ENCODE measurements at places on chromosomes 6 and 20. TPM values are rescaled to one million over a fixed set of nuclear protein-coding genes. Genes with fewer than 3 reads are reported as not detected.

PRPH2 gene
- 0.63 TPM for total RNA-seq

RBPJL gene
- total RNA-seq = not detected

ULBP1 gene
- 0.38 TPM for total RNA-seq

CFAP61 gene
- 54.8 TPM for total RNA-seq

ZNF311 gene
- 0.36 TPM for total RNA-seq

PLCB1 gene
- total RNA-seq = 6.0 TPM

PBOV1 gene
- not detected for total RNA-seq

GTSF1L gene
- not detected for total RNA-seq

VNN1 gene
- total RNA-seq = 1.1 TPM

GRCh38 chr6:102197211-102197610 lies 803.7 kb downstream of the GRIK2 start:
- no peak for DNase-seq

- DNase-seq = no peak
These were observed 56.6 kb downstream of the ARID1B start for GRCh38 chr6:156833755-156834154.

GRCh38 chr6:70150521-70150920 lies 152.4 kb downstream of the COL9A1 start:
- no peak for DNase-seq

- no peak for DNase-seq
These were observed 345.7 kb downstream of the UTRN start for GRCh38 chr6:144630857-144631256.

DNA sequence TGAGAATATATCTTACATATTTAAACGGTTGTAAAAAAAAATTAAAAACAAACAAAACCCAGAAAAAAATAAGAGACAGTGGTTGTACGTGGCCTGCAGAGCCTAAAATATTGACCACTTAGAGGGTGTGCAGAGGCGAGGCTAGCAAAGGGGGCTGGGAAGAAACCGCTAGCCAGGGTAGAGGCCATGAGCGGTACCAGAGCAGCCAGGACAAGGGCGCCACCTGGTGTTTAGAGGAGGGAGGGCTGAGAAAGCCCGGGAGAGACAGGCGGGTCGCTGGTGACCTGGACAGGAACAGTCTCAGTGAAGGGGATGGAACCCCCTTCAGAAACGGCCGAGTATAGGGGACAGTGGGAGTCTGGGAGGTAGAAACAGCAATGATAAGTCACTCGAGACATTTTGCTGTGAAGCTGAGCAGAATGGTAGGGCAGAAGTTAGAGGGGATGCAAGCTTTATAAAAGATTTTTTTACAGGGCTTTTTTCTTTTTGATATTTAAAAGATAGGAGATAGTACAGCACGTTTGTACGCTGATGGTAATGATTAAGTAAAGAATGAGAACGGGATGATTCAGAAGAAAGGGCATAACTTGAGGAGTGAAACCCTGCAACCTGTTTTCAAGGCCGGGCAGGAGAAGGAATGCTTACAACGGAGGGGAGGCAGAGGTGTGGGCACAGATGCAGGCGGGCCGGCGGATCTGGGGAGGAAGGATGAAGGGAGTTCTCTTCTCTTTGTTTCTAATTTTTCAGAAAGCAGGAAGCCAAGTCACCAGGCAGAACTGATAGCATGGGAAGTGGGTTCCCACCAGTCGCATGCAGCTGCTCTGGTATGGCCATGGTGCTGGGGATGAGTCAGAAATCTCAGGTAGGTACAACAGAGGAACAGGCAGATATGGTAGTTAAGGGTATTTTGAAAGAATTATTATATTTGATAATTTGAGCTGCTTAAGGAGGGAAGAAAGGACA lies 76.2 kb downstream of the FAM229B start:
- peak; percentile 25 for DNase-seq

DNA sequence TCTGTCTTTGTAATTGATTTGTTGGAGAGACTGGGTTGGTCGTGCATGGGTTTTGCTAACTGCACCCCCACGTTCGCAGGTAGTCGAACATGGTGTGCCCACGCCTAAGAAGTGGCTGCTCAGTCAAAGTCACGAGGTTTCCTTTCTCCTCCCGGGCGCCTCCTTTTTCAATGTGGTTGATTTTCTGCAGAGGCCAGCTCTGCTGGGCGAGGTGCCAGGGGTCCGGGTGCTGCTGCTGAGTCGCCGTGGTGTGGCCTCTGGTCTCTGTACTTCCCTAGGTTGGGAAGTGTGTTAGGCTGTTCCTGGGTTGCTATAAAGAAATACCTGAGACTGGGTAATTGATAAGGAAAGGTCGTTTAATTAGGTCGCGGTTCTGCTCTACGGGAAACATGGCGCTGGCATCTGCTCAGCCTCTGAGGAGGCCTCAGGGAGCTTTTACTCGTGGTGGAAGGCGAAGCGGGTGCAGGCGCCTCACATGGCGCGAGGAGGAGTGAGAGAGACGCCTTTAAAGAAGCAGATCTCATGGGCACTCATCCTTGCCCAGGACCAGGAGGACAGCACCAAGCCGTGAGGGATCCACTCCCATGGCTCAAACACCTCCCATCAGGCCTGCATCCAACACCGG lies 14.1 kb downstream of the OSBPL2 start:
- no peak for DNase-seq

GRCh38 chr6:144215402-144215931 lies 65.2 kb downstream of the STX11 start:
- DNase-seq = peak; percentile 34

DNA sequence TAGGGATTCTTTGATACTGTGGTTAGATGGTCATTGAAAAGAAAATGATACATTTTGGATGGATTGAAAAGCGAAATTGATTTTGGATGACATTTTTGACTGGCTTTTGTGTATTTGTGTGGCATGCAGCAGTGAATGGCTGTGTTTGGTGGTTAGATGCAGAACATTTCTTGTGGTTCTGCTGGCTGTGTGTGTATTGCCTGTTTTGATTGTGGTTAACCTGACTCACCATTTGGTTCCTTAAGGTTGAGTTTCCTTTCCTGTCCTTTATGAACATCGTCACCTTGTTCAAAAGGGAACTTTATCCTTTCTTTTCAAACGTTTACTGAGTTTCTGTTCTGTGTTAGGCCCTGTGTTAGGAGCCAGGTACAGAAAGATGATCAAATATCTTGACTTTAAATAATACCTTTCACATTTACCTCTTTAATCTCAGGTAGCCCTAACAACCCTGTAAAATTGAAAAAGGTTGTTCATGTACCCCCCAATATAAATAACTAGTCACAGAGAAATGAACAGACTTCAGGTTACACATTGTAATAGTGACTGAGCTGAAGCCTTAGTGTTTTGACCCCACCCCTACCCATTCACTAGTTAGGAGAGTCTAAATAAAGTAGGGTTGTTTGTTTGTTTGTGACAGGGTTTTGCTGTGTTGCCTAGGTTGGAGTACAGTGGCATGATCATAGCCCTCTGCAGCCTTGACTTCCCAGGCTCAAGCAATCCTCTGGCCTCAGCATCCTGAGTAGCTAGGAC lies 23.8 kb downstream of the ANKS1A start:
- DNase-seq = no peak

DNA sequence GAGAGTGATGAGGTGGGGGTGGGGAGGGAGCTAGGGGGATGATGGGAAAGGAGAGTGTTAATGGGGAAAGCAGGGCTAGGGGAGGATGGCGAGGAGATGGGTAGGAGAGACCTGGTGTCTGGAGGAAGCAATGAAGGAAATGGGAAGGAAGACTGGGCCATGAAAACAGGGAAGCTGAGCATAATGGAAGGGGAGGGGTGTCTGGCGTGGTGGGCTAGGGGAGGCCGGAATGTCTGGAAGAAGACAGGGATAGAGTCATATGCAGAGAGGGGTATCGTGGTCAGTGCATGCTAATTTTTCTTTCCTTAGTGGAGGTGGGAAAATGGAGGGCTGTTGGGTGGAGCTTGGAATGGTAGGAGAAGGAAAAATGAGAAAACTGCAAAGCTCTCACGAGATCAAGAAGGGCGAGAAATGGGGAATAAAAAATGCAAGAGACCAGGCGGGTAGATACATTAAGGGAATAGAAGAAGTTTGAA lies 423 bp downstream of the KLHDC3 start:
- no peak for DNase-seq

GRCh38 chr6:157273756-157274470 lies 49.4 kb downstream of the TMEM242 start:
- peak; percentile 39 for DNase-seq

GRCh38 chr20:41440882-41441281 lies 74.3 kb upstream of the EMILIN3 start:
- no peak for DNase-seq

DNA sequence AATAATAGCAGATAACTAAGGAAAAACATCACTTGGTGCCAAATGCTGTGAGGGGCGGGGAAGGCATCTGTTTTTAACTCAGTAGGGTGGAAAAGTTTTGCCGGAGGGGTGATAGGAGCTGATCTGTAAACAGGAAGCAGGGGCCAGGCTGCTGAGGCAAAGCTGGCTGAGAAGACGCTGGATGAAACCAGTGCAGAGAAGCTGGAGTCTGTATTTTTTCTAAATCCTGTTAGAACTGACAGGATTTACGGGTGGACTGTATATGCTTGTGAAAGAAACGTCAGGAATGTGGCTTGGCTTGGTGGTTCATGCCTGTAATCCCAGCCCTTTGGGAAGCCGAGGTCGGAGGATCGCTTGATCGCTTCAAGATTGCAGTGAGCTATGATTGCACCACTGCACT lies 5.6 kb downstream of the PCMTD2 start:
- no peak for DNase-seq

DNA sequence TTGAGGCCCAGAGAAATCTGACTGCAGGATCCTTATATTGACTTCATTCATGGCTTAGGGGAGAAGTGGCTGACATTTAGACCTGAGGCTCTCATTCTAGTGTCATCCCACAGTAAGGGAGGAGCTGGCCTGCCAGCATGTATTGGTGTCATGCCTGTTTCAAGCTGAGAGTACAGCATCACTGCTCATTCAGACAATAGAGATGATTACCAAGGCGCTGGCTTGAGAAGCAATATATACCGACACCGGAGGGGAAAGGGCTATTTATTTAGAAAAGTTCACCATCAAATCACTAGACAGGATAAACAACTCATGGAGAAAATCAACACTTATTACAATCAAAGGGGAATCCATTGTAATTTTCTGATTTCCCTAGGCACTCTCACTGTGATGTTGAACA lies 84.4 kb upstream of the HDAC2 start:
- DNase-seq = no peak

DNA sequence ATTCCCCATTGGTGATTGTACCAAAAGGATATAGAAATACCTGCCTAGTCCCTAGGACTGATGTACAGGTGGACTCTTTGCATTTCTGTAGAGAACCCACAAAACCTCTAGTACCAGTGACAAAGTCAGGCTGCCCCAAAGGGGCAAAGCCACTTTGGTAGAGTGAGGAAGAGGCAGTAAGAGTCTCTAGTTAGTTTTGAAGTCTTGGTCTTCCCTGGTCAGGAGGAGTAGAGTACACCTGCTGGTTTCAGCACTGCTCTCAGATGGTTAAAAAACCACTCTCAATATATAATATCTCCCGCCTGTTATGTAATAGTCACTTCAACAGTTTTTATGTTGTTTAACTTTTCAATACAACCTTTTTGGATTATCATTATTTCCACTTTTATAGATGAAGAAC lies 344.9 kb downstream of the CDKAL1 start:
- DNase-seq = no peak

DNA sequence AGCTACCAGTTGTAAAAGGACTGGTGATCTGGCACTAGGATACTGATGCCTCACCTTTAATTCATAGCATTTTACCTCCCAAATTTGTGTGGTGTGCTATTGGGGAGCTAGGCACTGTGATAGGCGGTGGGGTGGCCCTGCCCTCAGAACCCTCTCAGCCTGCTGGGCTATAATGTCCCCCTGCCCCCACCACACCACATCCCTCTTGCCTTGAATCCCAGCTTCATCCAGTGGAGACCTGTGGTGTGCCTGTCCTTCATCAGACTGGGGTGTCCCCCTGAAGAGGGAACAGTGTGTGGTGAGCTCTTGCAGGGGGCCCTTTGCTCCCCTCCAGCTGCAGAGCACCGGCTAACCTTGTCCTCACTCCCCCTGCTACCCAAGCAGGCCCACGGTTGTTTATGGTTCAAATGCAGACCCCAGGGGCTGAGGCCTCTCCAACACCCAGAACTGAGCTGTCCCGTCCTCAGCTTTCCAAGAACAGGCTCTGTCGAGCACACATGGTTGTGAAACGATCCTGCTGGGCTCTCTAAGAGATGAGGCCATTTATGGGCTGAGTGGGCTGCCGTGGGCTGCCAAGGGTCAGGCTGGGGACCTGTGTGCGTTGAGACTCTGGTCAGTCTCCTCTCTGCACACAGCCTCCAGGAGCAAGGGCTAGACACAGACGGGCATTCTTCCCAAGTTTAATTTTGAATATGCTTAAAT lies 26.9 kb upstream of the VEGFA start:
- no peak for DNase-seq

GRCh38 chr20:7924692-7925091 lies 15.6 kb downstream of the HAO1 start:
- no peak for DNase-seq

GRCh38 chr6:91751526-91751925 lies 1164.7 kb upstream of the MAP3K7 start:
- no peak for DNase-seq

- no peak for DNase-seq
These were observed 604.6 kb downstream of the TFAP2A start for GRCh38 chr6:9810286-9810685.

DNA sequence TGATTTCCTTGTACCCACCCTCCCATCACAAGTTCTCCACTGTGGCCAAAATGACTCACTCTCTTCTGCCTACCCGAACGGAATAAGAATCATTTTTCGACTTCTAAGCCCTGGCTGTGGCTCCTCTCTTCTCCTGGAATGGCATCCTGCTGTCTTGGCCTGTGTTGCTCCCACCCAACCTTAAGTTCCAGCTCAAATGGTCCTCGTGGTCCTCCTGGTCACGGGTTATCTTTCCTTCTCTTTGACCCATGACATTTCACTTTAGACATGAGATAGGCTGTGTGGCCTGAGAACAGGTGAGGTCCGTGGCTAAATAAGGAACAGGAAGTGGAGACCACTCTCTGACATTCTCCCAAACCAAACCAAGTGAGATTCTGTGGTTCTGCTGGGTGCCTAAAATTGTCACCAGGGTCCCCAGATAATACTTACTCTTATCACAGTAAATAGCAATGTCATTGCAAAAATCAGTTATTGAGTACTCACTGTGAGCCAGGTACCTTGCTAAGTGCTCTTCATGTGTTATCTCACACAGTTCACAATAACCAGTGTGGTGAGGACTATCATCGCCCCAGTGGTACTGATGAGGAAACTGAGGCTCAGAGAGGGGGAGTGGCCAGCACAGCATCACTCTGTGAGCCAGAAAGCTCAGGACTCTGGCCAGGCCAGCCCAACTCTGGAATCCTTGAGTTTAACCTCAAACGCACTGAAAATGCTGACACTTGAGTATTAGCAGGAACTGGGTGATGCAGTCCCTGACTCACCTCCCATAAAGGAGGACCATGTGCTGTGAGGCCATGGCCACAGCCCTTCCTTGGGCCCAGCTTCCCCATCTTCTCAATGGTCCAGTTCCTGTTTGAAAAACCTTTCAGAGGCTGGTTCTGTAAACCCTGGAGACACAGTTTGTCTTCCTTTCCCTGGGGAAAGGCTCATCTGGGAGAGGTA lies 74.8 kb upstream of the SIRPA start:
- DNase-seq = no peak

DNA sequence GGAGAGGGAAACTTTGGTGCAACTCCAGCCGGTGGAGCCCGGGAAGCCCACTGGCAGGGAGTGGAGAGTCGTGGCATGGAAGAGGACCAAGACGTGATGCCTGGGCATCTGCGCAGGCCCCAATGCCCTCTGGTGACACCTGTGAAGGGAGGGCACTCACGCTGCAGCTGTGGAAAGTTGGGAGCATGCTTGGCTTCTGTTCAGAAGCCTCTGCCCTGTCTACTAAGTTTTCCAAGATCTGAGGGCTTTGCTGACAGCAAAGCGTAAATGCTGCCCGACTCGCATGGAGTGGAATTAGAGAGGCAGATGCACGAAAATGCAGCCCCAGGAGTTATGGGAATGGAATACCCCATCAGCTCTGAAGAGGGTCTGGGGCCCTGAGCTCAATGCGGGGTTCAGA lies 75.7 kb downstream of the SYNDIG1 start:
- no peak for DNase-seq
